ENCODE measurements at places on chromosomes 6 and 20. TPM values are rescaled to one million over a fixed set of nuclear protein-coding genes. Genes with fewer than 3 reads are reported as not detected.

The DLK2 gene
- total RNA-seq: not detected

- DNase-seq: no peak
- H3K36me3 ChIP-seq: no peaks in the 10 kb centered on the region
- no peak overlapping the region for H3K27ac ChIP-seq
- H3K4me1 ChIP-seq: peaks cover 24% of the 10 kb centered on the region
Observed at GRCh38 chr20:34055290-34055689, 56.8 kb downstream of the EIF2S2 start.

GRCh38 chr20:58069796-58070663 is 158.4 kb downstream of the ANKRD60 start:
- no peaks in the 10 kb centered on the region for H3K4me1 ChIP-seq
- no peak for DNase-seq
- H3K4me3 ChIP-seq: no peak overlapping the region
- H3K36me3 ChIP-seq: no peaks in the 10 kb centered on the region
- H3K27me3 ChIP-seq: no peaks in the 10 kb centered on the region

DNA sequence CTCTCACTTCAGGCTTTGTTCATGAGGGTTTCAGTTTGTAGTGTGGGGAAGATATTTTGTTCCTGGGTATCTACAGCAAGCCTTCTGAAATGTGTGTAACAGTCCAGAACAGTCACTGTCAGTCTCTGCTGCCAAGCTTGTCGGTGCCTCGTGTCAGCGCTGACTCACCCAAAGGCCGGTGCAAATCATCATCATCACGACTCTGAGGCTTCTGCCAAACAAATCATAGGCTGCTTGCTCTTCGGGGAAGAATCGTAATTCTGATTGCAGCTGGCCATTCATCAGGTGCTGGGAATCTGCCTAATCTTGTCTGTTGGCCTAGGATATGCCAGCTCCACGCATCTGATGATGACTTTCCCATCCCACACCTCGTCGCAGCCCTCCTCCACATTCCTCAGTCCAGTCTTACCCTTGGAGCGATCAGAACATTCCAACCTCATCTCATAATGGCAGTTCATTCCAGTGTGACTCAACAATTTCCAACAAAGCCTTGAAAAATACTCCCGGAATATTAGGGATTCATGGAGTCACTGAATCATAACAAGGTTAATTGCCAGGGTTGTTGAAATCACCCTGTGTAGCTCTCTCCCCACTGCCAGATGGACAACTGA is 40.9 kb downstream of the ALDH8A1 start:
- peaks cover 31% of the 10 kb centered on the region for H3K4me1 ChIP-seq
- peak; percentile 53 for DNase-seq
- peak overlapping the region; percentile 52 for H3K27ac ChIP-seq
- H3K36me3 ChIP-seq: no peaks in the 10 kb centered on the region
- H3K4me3 ChIP-seq: peak overlapping the region; percentile 63
- no peaks in the 10 kb centered on the region for H3K27me3 ChIP-seq

DNA sequence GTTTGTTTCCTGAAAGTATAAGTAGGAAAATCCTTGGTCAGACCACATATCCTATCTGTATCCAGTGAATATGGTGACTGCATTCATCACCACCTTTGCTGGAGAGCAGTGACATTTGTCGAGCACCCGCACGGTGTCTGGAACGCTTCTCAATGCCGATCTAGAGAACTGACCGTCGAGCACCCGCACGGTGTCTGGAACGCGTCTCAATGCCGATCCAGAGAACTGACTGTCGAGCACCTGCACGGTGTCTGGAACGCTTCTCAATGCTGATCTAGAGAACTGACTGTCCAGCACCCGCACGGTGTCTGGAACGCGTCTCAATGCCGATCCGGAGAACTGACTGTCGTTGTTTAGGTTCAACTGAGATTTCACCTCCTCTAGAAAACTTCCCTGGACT is 67.8 kb downstream of the HUS1B start:
- H3K4me3 ChIP-seq: no peak overlapping the region
- H3K27me3 ChIP-seq: no peaks in the 10 kb centered on the region

GRCh38 chr20:58097943-58098342 is 130.5 kb downstream of the ANKRD60 start:
- no peak overlapping the region for H3K4me3 ChIP-seq
- H3K27ac ChIP-seq: no peak overlapping the region
- DNase-seq: no peak
- H3K4me1 ChIP-seq: no peaks in the 10 kb centered on the region
- no peaks in the 10 kb centered on the region for H3K27me3 ChIP-seq

DNA sequence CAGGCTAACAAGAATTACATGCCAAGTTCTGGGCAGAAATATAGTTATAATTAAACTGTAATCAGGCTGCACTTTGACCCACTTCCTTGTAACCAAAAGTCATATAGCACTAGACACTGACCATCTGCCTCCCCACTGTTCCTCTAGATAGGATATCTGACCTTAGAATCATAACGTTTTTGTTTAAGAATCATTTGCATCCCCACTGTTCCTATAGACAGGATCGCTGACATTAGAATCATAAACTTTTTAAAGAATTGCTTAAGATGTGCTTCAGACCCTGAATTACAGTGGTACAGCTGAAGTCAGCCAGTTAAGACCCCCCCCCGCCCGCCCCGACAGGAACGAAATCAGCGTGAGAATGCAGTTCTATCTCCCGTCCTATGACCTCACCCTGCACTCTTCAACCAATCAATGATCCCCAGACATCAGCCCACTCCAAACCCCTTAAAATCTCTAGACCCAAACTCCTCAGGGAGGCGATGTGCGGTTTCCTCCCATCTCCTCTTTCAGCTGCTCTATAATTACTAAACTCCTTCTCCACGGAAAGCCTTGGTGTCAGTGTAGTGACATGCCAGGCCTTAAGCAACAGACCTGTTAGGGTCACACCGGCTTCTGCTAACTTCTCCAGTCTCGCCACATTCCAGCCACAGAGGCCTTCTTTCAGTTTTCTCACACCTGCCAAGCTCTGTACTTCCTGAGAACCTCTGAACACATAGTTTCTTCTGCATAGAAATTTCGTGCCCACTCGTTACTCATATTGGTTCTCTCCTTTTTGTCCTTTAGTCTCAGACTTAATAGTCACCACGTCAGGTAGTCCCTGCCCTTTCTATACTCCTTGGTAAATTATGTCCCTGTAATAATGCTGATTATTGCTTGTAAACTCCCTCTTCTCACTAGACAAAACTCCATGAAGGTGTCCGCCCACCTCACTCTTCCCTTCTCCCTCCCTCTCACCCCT is 93.5 kb downstream of the DTNBP1 start:
- H3K36me3 ChIP-seq: no peaks in the 10 kb centered on the region
- no peak overlapping the region for H3K4me3 ChIP-seq
- H3K4me1 ChIP-seq: no peaks in the 10 kb centered on the region
- DNase-seq: no peak

DNA sequence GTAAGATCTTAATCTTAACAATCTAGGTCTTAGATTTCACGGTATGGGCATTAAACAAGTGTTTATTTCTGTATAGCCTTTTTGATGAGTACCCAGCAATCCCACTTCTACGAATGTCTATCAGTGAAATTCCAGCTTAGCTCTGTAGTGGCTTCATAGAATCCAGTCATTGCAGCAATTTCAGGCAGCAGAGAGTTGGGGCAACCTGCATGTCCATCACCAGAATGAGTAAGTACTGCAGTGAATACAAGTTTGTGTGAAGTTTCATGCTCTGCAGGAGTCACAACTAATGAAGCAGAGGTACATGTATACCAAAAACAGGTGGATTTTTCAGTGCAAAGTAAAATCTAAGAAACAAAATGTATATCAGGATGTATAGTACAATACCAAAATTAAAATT is 151.7 kb downstream of the OR2B2 start:
- no peak overlapping the region for H3K4me3 ChIP-seq
- H3K36me3 ChIP-seq: no peaks in the 10 kb centered on the region
- no peaks in the 10 kb centered on the region for H3K27me3 ChIP-seq

DNA sequence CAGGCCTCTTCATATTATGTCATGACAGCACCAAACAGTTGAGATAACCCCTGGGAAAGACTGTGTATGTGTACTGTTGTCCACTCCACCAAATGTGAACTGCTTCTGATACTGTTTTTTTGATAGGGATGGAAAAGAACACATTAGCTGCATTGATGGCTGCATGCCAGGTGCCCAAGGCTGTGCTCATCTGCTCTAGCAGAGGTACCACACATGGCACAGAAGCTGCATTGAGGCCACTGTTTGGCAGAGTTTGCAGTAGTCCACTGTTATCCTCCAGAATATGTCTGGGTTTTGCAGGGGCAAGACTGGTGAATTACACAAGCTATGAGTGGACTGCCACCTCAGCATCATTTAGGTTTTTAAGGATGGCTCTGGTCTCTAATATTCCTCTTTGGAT is 28.2 kb upstream of the ELMO2 start:
- H3K4me3 ChIP-seq: no peak overlapping the region
- H3K27me3 ChIP-seq: no peaks in the 10 kb centered on the region
- no peak overlapping the region for H3K27ac ChIP-seq
- no peak for DNase-seq
- H3K4me1 ChIP-seq: no peaks in the 10 kb centered on the region

- DNase-seq: no peak
- H3K4me1 ChIP-seq: no peaks in the 10 kb centered on the region
- no peaks in the 10 kb centered on the region for H3K36me3 ChIP-seq
- H3K4me3 ChIP-seq: no peak overlapping the region
- no peaks in the 10 kb centered on the region for H3K27me3 ChIP-seq
Observed at GRCh38 chr6:41167173-41167963, 4.5 kb upstream of the TREM2 start.

- H3K27ac ChIP-seq: no peak overlapping the region
- peaks cover 12% of the 10 kb centered on the region for H3K4me1 ChIP-seq
- H3K36me3 ChIP-seq: no peaks in the 10 kb centered on the region
- no peaks in the 10 kb centered on the region for H3K27me3 ChIP-seq
- peak overlapping the region; percentile 60 for H3K4me3 ChIP-seq
Observed at GRCh38 chr20:9516234-9516871, 2.0 kb downstream of the LAMP5 start.

- peaks cover 31% of the 10 kb centered on the region for H3K4me1 ChIP-seq
- H3K27ac ChIP-seq: no peak overlapping the region
- no peak for DNase-seq
- H3K4me3 ChIP-seq: no peak overlapping the region
Observed at GRCh38 chr6:158049055-158050028, 67.7 kb downstream of the SYNJ2 start.

- H3K27me3 ChIP-seq: no peaks in the 10 kb centered on the region
- H3K4me3 ChIP-seq: no peak overlapping the region
- H3K36me3 ChIP-seq: no peaks in the 10 kb centered on the region
- no peak overlapping the region for H3K27ac ChIP-seq
Observed at GRCh38 chr20:63074182-63074581, 67.4 kb upstream of the BHLHE23 start.

The PSORS1C2 gene
- total RNA-seq: not detected

The RIPPLY2 gene
- total RNA-seq: not detected

DNA sequence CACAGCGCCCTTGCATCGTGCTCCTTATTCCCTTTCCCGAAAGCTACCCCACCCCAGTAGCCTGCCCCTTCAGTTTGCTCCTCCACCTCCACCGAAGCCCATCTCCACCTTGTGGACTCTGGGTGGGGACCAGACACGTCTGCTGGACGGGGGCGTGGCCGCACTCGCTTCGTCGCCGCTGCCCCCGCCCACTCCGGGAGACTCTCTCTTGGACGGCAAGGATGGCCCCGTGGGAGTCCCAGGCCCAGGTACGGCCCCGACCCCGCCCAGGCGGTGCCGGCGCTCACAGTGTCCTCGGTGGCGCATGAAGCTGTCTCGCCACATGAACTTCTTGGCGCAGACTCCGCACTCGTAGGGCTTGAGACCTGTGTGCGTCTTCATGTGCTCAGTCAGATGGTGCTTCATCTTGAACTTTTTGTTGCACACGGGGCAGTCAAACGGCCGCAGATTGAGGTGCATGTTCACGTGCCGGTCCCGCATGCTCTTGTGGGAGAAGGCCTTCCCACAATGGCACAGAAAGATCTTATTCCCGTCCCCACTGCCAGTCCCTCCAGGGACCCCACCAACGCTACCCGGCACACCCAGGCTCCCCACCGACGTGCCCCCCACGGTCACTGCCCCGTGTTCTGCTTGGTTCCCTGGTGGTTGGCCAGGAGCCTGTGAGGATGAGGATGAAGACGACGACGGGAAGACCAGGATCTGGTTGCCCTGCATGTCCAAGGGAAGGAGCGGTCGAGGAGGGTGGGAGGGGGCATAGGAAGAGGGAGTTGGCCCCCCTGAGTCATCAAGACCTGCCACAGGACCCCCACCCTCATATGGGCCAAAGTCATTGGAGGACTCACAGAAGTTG is 1.3 kb upstream of the TAPBP start:
- H3K4me3 ChIP-seq: peak overlapping the region; percentile 71
- H3K4me1 ChIP-seq: peaks cover 58% of the 10 kb centered on the region
- H3K36me3 ChIP-seq: peaks cover 16% of the 10 kb centered on the region
- H3K27ac ChIP-seq: peak overlapping the region; percentile 96
- no peaks in the 10 kb centered on the region for H3K27me3 ChIP-seq

- no peaks in the 10 kb centered on the region for H3K27me3 ChIP-seq
- no peak for DNase-seq
- no peak overlapping the region for H3K4me3 ChIP-seq
- no peaks in the 10 kb centered on the region for H3K4me1 ChIP-seq
- H3K36me3 ChIP-seq: no peaks in the 10 kb centered on the region
Observed at GRCh38 chr6:106913111-106913510, 61.4 kb downstream of the CD24 start.

- H3K27me3 ChIP-seq: no peaks in the 10 kb centered on the region
- no peaks in the 10 kb centered on the region for H3K36me3 ChIP-seq
- H3K27ac ChIP-seq: no peak overlapping the region
- no peak for DNase-seq
- no peak overlapping the region for H3K4me3 ChIP-seq
Observed at GRCh38 chr6:154292066-154292465, 64.5 kb downstream of the IPCEF1 start.

- peak overlapping the region; percentile 0 for H3K4me3 ChIP-seq
- no peaks in the 10 kb centered on the region for H3K27me3 ChIP-seq
- no peak overlapping the region for H3K27ac ChIP-seq
- DNase-seq: no peak
- H3K36me3 ChIP-seq: no peaks in the 10 kb centered on the region
- H3K4me1 ChIP-seq: peaks cover 8% of the 10 kb centered on the region
Observed at GRCh38 chr20:4038047-4038459, 22.7 kb upstream of the RNF24 start.

DNA sequence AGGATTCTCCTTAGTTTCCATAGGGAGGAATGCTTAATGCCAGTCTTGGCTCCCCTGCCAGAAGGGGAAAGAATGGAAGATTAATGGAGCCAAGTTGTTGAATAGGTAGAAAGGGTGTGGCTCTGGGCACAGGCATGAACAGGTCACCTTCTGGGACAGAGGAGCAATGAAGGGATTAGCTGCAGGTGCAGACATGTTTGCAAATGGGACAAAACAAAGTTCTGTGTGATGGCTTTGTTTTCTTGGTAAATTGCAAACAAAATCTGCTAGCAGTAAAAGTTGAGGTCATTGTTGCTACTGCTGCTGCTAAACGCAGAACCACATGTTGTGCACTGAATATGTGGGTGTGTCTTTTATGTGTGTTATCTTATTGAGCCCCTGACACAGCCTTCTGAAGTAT is 93.3 kb downstream of the PERP start:
- no peaks in the 10 kb centered on the region for H3K4me1 ChIP-seq
- H3K27me3 ChIP-seq: no peaks in the 10 kb centered on the region
- H3K36me3 ChIP-seq: no peaks in the 10 kb centered on the region

DNA sequence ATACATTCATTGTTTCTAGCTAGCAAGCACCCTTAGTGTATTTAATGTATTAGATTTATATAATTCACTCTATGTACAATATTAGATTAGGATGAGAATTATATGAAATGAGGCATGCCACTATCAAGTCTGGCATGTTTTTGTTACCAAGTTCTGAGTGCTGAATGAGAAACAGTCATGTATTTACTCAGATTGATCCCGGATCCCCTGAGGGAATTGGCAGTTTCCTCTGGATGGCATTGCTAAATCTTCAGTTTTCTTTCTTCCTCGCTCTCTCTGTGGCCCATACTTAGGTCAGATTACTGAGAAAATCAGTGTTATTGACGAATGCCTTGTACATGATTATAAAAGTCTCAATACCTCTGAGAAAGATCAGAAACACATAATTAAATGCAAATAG is 66.6 kb downstream of the CDKAL1 start:
- H3K27me3 ChIP-seq: no peaks in the 10 kb centered on the region
- no peak overlapping the region for H3K4me3 ChIP-seq
- peaks cover 5% of the 10 kb centered on the region for H3K36me3 ChIP-seq
- H3K27ac ChIP-seq: no peak overlapping the region
